Germinal center (tissue), 1 donor: ENCODE measurements at places on chromosomes 1 and 21.

DNA sequence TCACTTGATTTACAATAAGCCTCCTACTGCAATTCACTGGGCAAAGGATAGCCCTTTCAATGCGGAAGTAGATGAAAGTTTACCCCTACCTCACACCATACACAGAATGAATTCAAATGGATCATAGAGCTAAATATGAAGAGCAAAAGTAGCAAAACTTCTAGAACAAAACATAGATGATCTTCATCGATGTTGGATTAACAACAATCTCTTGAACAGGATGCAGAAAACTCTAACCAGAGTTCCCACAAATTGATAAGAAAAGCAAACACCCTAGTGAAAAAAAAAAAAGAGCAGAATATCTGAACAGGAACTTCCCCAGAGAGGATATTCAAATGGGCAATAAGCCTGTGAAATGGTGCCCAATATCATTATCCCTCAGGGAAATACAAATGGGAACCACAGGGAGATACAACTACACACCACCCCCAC is 1.9 kb upstream of the UBASH3A start:
- no peak for DNase-seq

GRCh38 chr21:39144191-39144590 is 39.1 kb downstream of the PSMG1 start:
- DNase-seq: no peak

GRCh38 chr1:200376528-200376927 is 33.3 kb downstream of the ZNF281 start:
- no peak for DNase-seq

DNA sequence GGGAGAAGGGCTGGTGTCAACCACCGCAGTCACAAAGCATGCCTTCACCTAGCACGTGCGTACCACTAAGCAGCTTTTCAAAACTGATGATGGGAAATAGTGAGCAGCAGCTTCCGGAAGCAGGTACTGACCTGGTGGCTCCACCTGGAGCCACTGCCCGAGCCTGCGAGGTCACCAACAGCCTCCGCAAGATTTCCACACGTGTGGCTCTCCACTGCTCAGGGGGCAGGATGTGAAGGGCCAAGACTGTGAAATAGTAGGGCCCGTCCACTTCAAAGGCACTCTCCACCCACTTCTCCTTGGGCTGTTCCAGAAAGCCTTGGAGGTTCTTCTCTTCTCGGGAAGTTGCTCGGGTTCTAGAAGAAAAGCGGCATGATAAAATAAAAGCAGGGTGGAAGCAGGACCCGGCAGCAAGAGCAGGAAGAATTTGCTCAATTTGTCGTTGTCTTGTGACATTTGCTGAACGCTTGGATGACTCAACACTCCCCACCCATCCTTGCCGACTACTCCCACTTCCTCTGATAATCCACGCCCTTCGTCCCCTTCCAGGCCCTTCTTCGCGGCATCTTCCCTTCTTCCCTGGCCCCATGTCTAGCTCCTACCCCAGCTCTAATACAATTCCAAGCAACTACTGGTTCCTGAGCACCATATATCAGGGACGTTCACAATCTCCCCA is 124.9 kb upstream of the IFFO2 start:
- DNase-seq: no peak

DNA sequence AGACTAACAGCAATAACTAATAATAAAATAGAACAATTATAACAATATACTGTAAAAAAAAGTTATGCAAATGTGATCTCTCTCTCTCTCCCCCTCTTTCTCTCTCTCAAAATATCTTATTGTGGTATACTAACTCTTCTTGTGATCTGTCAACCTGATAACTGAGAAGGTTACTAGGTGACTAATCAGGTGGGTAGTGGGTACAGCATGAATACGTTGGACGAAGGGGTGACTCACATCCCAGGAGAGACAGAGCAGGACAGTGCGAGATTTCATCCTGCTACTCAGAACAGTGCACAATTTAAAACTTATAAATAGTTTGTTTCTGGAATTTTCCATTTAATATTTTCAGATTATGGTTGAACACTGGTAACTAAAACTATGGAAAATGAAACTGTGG is 257.5 kb downstream of the LRRC40 start:
- DNase-seq: no peak

- DNase-seq: no peak
Observed at GRCh38 chr1:67850611-67851075, 17.4 kb upstream of the GNG12 start.
